Tibial nerve (tissue), 4 donors: ENCODE measurements at places on chromosomes 6 and 20.

- no peak for DNase-seq
- H3K27ac ChIP-seq = no peak overlapping the region
- H3K4me1 ChIP-seq = no peaks in the 10 kb centered on the region
- H3K4me3 ChIP-seq = no peak overlapping the region
These were observed 19.6 kb downstream of the PACSIN1 start for GRCh38 chr6:34485321-34486060.

- peaks cover 17% of the 10 kb centered on the region for H3K4me1 ChIP-seq
- H3K36me3 ChIP-seq = no peaks in the 10 kb centered on the region
- DNase-seq = no peak
- no peaks in the 10 kb centered on the region for H3K27me3 ChIP-seq
- no peak overlapping the region for H3K27ac ChIP-seq
These were observed 61.5 kb downstream of the COL12A1 start for GRCh38 chr6:75144386-75144785.

DNA sequence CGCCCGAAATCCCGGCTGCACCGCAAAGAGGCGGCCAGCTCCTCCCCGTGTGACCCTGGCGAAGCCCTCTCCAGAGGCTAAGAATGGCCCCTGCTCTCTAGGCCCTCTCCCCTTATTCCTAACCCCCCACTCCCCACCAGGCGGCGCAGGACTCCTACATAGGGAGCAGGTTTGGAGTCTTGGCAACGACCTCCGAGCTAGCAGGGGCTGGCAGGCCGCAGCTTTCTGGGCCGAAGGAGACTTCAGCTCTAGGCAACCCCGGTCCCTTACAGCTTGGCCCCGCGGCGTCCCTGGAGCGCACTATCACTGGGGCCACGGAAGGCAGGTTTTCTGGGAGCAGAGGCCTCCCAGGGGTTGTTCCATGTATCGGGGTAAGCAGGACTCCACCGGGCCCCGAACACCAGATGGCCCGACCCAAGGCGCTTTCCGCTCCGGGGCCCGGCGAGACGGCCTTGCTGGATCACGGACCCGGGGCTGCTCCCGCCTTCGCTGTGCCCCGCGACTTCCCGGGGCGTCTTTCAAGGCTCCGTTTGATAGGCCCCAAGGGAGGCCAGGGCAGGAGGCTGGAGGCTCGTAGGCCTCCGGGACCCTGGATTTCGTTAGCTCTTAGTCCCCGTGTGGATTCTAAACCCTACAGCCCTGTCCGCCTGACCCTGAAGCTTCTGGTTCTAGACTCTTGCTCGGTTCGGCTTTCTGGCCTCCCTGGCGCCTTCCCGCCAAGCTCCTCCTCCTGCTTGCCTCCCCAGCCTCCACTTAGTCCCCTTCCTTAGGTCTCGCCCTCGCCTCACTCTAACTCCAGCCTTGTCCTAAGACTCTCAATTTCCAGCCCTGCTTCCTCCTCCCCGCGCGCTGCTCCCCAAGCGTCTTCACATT is 1.9 kb downstream of the SLC32A1 start:
- no peaks in the 10 kb centered on the region for H3K36me3 ChIP-seq
- H3K27ac ChIP-seq = no peak overlapping the region
- peaks cover 79% of the 10 kb centered on the region for H3K4me1 ChIP-seq

GRCh38 chr6:69370763-69371162 is 426.0 kb downstream of the LMBRD1 start:
- H3K27ac ChIP-seq = no peak overlapping the region
- H3K4me3 ChIP-seq = no peak overlapping the region

DNA sequence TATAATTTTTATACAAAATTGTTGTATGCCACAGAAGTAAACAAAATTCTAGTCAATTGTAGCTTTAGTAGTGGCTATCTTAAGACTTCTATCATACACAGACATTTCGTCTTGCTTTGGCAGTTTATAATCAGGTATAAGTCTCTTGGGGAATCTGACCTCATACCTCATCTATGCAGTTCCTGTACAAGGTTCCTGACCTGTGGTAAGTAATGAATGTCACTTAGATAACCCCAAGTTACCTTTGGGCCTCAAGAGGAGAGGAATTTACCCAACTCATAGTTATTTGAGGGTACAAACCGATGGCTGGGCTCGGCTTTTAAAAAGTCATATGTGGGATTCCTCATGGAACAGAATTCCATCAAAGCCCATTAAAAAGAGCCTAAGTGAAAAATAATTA is 58.8 kb upstream of the UNC93A start:
- H3K4me1 ChIP-seq = no peaks in the 10 kb centered on the region
- no peaks in the 10 kb centered on the region for H3K36me3 ChIP-seq
- peaks cover 14% of the 10 kb centered on the region for H3K27me3 ChIP-seq
- H3K27ac ChIP-seq = no peak overlapping the region
- no peak overlapping the region for H3K4me3 ChIP-seq
- no peak for DNase-seq

GRCh38 chr20:32541323-32542258 is 43.5 kb downstream of the NOL4L start:
- no peaks in the 10 kb centered on the region for H3K36me3 ChIP-seq
- DNase-seq = no peak

GRCh38 chr6:16482702-16483314 is 244.4 kb downstream of the GMPR start:
- no peak overlapping the region for H3K4me3 ChIP-seq
- no peak overlapping the region for H3K27ac ChIP-seq
- H3K4me1 ChIP-seq = no peaks in the 10 kb centered on the region
- DNase-seq = no peak

- H3K4me3 ChIP-seq = no peak overlapping the region
- H3K27ac ChIP-seq = no peak overlapping the region
- no peak for DNase-seq
- H3K4me1 ChIP-seq = no peaks in the 10 kb centered on the region
- H3K27me3 ChIP-seq = no peaks in the 10 kb centered on the region
These were observed 435.4 kb upstream of the SOX4 start for GRCh38 chr6:21158149-21158548.

DNA sequence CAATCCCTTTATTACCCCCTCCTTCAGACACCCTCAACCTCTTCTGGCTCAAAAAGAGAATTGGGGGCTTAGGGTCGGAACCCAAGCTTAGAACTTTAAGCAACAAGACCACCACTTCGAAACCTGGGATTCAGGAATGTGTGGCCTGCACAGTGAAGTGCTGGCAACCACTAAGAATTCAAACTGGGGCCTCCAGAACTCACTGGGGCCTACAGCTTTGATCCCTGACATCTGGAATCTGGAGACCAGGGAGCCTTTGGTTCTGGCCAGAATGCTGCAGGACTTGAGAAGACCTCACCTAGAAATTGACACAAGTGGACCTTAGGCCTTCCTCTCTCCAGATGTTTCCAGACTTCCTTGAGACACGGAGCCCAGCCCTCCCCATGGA is 2.2 kb downstream of the TNF start:
- no peaks in the 10 kb centered on the region for H3K27me3 ChIP-seq
- no peak overlapping the region for H3K4me3 ChIP-seq
- no peaks in the 10 kb centered on the region for H3K36me3 ChIP-seq
- no peak for DNase-seq
- no peak overlapping the region for H3K27ac ChIP-seq

- no peak overlapping the region for H3K27ac ChIP-seq
- H3K4me1 ChIP-seq = no peaks in the 10 kb centered on the region
- H3K27me3 ChIP-seq = no peaks in the 10 kb centered on the region
- DNase-seq = no peak
- H3K36me3 ChIP-seq = no peaks in the 10 kb centered on the region
These were observed 370.3 kb upstream of the OPRM1 start for GRCh38 chr6:153668758-153669157.

- no peaks in the 10 kb centered on the region for H3K4me1 ChIP-seq
- no peak overlapping the region for H3K27ac ChIP-seq
- DNase-seq = no peak
- H3K4me3 ChIP-seq = no peak overlapping the region
- no peaks in the 10 kb centered on the region for H3K36me3 ChIP-seq
These were observed 2.2 kb upstream of the UBD start for GRCh38 chr6:29561606-29562181.

GRCh38 chr6:100810015-100810414 is 71.1 kb downstream of the ASCC3 start:
- no peaks in the 10 kb centered on the region for H3K27me3 ChIP-seq
- no peaks in the 10 kb centered on the region for H3K36me3 ChIP-seq
- no peak for DNase-seq
- no peaks in the 10 kb centered on the region for H3K4me1 ChIP-seq
- H3K4me3 ChIP-seq = no peak overlapping the region

DNA sequence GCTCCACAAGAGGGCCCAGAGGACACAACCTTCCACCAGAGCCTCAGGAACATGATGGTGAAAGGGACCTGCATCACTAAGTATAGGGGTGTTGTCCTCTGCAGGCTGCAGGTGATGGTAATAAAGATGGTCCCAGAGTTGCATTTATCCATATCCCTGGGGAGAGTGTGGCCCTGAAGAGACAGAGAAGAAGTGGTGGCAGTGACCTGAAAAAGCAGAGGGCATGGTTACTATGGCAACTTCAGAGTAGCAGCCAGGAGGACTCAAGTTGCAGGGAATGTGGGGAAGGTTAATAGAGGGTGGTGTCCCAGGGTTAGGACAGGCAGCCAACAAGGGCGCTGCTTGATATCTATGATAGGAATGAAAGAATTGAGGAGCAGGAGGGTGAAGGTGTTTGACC is 57.1 kb downstream of the HLA-A start:
- H3K4me1 ChIP-seq = no peaks in the 10 kb centered on the region
- no peaks in the 10 kb centered on the region for H3K36me3 ChIP-seq
- H3K27ac ChIP-seq = no peak overlapping the region
- H3K4me3 ChIP-seq = no peak overlapping the region

- no peak for DNase-seq
- no peaks in the 10 kb centered on the region for H3K27me3 ChIP-seq
- H3K27ac ChIP-seq = no peak overlapping the region
- H3K36me3 ChIP-seq = no peaks in the 10 kb centered on the region
These were observed 416.1 kb downstream of the QKI start for GRCh38 chr6:163830641-163831040.
